ENCODE measurements at places on chromosomes 7 and 10. TPM values are rescaled to one million over a fixed set of nuclear protein-coding genes. Genes with fewer than 3 reads are reported as not detected.

FGL2 gene
- 5.0 TPM for total RNA-seq

WIPF3 gene
- total RNA-seq: 6.9 TPM

TSPAN33 gene
- total RNA-seq: 5.6 TPM

GRCh38 chr10:75408911-75409885 is 7.6 kb upstream of the ZNF503 start:
- peak; percentile 31 for DNase-seq

- DNase-seq: no peak
These were observed 511.0 kb upstream of the COBL start for GRCh38 chr7:51827631-51828030.

- no peak for DNase-seq
These were observed 806.5 kb downstream of the PHTF2 start for GRCh38 chr7:78605119-78605518.

DNA sequence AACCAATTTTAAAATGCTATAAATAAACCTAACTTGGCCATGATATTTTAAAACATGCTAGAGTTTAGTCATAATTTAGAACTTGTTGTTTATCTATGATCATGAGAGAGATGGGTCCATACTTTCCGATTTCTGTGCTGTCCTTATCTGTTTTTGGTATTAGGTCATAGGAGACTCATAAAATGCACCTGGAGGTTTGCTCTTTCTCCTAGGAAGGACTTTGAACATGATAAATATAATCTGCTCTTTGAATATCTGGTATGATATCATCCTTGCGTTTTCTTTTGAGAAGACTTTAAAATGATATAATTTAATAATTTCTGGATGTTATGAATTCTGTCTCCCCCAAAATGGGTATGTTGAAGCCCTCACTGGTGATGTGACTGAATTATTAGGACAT is 9.0 kb upstream of the ANTXRL start:
- no peak for DNase-seq

DNA sequence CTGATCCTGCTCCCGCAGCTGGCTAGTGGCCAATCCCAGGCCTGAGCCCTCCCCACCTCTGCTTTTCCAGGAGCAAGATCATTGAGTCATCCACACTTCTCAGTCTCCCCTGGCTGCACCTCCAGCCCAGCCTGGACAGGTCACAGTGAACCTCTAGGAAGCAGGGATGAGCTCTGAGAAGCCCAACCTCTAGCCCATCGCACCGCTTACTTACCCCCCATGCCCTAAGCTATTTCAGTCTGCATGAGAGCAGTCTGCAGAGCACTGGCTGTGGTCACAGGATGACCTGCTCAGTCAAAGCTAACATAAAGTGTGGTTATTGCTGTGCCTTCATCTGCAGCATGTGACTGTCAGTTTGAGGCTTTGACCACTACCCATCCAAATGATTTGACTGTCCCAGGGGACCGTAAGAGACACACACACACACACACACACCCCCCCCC is 129.2 kb downstream of the SORBS1 start:
- no peak for DNase-seq

- no peak for DNase-seq
These were observed 614.7 kb downstream of the PARD3 start for GRCh38 chr10:34200355-34200901.

All from gastrocnemius medialis (tissue), 4 donors.